ENCODE measurements at places on chromosomes 11 and 22.

GRCh38 chr11:112013497-112014164 is 11.6 kb upstream of the DLAT start:
- DNase-seq = no peak

DNA sequence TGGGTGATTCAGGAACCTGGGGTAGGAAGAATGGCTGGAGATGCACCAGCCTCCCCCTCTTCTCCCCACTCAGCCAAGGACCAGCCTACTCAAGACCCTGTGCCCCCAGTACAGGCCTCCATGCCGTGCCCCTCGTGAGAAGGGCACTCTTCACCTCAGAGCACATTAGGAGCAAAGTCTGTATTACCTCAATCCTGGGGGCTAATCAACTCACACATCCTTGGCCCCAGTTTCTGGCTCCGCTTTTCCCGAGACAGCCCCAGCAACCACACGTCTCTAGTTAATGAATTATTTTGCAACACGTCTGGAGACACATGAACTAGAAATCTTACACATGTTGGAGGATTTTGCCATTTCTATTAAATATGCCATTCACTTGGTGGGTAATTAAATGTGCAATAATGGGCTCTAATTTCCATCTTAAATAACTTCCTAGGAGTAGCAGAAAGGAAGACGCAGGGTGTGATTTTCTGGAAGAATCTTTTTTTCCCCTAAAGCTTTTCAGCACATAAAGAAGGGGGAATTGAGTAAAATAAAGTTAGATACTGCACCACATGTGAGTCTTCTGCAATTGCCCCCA is 63.0 kb downstream of the TMPRSS5 start:
- no peak for DNase-seq

DNA sequence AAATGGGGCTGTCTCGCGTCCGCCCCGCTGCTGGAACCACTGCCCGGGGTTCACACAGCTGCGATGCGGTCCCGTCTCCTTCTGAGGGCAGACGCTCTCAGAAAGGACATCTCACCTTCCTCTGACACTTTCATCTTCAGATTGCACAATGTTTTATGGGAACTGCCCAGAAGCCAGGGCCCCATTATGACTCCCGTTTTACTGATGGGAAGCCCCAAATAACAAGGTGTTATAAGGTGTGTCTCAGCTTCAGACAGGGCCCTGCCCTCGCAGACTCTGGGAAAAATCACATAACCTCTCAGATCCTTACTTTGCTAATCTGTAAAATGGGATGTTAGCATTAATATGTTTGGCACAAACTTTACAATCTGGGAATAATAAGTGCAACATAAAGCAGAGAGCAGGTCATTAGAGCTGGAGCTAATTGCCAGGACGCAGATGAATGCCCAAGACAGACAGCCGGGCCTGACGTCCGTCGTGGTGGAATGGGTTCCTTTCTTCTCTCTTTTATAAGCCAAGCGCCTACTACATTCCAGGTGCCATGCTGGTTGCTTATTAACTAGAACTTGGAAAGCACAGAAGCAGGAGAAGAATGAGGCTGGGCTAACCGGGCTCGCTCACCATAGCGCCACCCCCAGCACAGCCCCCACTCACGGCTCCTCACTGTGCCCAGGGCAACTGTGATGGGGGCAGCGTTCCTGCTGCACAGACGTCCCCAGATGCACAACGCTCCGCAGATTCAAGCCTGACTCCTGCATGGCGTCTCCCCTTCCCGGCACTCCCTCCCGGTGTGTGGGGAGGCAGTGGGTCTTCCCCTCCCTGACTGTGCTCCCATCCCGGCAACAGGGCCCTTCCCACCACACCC is 43.8 kb downstream of the TRMU start:
- DNase-seq = no peak

GRCh38 chr11:12222055-12222792 is 111.8 kb downstream of the MICAL2 start:
- DNase-seq = no peak

- DNase-seq = peak; percentile 28
Measured at GRCh38 chr22:45268167-45268957, 16.4 kb upstream of the UPK3A start.

DNA sequence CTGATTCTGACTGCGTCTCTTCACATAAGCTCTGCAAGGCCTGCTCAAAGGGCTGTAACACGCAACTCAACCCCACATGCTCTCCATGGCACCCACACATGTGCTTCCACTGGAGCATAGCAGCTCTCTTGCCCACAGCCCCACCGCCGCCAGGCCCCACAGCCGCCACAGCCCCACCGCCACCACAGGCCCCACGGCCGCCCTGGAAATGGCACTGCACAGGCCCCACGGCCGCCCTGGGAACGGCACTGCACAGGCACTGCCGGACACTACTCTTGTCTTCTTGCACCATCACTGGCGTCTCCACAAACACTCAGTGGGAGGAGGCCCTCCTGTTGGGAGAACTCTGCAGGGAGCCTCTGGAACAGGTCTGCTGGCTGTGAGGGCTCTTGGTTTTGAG is 8.6 kb downstream of the MOB2 start:
- no peak for DNase-seq

- no peak for DNase-seq
Measured at GRCh38 chr11:65781962-65782815, 1.4 kb upstream of the AP5B1 start.

- DNase-seq = peak; percentile 98
Measured at GRCh38 chr11:61971248-61972111, 4.0 kb upstream of the FTH1 start.

GRCh38 chr11:65781152-65781961 is 581 bp upstream of the AP5B1 start:
- DNase-seq = no peak

GRCh38 chr11:31690041-31690440 is 121.1 kb downstream of the PAX6 start:
- DNase-seq = no peak

GRCh38 chr22:49906071-49906798 is 12.0 kb downstream of the ALG12 start:
- DNase-seq = no peak

GRCh38 chr22:46674367-46674781 is 54.2 kb downstream of the GRAMD4 start:
- no peak for DNase-seq

DNA sequence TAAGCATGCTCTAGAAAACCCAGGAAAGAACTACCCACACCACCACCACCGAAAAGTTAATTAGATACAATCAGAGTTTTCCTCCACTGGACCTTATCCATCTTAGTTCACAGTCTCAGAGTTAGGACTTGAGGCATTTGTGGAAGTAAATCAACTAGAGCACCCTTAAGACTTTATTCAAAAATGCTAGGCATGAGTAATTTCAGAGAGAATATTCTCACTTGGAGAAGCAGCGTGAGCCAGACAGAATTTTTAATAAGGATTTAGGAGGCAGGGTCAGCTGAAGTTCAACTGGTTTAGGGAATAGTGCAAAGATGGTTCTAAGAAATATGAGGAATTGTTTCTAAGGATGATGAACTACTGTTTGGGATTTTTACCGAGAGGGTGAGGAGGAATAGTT is 1.2 kb upstream of the OLFML1 start:
- no peak for DNase-seq

GRCh38 chr11:132904607-132905006 is 627.7 kb downstream of the OPCML start:
- no peak for DNase-seq

- DNase-seq = no peak
Measured at GRCh38 chr11:31943056-31943780, 132.1 kb upstream of the PAX6 start.

GRCh38 chr11:61151545-61152252 is 9.5 kb downstream of the VPS37C start:
- no peak for DNase-seq

DNA sequence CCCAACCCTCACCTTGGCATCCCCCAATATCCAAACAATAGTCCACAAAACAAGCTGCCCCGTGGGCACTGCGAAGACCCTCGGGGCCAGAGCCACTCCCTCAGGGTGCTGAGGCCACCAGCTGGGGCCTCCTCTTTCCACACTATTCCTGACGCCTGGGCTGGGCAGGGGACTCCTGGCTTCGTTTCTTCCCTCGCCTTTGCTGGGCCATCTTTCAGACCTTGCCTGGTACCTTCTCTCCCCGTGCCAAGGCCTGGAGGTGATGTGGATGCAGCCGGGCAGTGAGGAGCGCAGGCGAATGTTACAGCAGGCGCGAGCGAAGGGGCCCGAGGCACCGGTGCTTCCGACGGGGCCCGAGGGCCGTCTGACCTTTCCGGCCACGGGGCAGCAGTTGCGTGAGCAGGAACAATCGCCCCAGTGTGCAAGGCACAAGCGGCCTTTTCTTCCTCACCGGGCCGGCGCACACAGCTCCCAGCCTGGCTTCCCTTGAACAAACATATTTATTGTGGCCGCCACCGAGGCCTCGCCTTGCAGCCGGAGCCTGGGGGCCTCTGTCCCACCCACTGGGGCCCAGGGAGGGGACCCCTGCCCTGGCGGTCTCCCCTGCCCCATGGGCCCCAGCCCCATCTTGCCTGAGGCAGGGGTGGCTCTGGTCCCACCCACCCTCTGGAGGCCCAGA is 32.6 kb upstream of the KCNQ1OT1 start:
- DNase-seq = no peak

DNA sequence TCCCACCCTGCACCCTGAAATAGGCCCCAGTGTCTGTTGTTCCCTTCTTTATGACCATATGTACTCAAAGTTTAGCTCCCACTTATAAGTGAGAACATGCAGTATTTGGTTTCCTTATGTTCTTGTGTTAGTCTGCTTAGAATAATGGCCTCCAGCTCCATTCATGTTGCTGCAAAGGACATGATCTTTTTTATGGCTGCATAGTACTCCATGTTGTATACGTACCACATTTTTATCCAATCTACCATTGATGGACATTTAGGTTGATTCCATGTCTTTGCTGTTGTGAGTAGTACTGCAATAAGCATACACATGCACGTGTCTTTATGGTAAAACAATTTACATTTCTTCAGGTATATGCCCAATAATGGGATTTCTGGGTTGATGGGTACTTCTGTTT is 59.4 kb upstream of the ANGPTL5 start:
- DNase-seq = no peak

DNA sequence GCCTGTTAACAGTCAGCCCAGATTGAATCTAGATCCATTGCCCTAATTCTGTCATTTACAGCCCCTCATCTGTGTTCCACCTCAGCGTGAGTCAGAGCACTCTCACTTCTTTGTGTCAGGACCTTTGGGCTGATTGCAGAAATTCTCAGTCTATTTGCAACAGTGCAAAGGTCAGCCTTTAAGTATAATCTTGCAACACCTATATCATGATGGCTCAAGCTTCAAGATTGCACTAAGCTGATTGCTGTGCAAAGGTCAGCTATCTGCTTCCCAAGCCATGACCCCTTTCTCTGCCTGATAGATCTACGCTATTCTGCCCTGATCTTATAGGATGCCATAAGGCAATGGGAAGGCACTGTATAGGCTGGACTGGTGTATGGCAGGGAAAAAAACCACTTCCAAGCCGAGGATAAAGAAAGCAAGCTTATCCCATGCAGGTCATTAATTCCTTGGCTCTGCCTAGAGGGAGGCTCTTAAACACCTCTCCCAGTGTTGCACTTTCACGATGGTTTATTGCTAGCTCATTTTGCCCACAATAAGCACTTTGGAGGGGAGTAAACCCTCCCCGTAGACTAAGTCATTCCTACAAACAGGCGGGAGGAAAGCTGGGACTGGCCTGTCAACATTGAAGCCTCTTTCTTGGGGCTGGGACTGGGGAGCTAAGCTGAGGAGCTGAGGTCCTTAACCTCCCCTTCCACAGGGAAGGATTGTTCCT is 100.6 kb downstream of the RRAS2 start:
- peak; percentile 78 for DNase-seq

DNA sequence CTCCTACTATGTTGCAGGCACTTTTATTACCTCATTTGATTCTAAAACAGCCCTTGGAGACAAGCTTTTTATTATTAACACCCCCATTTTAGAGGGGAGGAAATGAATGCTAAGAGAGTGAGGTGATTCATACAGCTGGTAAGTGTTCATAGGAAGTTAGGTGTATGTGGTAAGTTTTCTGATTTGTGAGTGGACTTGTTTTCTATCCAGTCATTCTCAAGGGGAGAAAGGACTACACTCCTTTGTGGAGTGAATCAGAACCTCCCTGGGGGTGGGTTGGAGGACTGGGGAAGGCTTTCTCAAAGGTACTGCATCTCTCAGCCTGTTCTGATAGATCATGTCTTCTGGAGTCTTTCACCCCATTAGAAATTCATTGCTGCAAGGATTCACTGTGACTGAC is 23.5 kb downstream of the PKNOX2 start:
- peak; percentile 32 for DNase-seq

GRCh38 chr22:46399251-46400024 is 63.9 kb downstream of the TRMU start:
- DNase-seq = no peak

GRCh38 chr11:67032830-67033551 is 10.1 kb downstream of the SYT12 start:
- DNase-seq = peak; percentile 91

- DNase-seq = no peak
Measured at GRCh38 chr22:38238519-38239071, 34.2 kb downstream of the TMEM184B start.

- peak; percentile 24 for DNase-seq
Measured at GRCh38 chr22:50481440-50482106, at the start of gene ADM2. TSS of gene ADM2 (plus strand) at chr22:50481543. CDS start at chr22:50481848, 305 bp downstream.

DNA sequence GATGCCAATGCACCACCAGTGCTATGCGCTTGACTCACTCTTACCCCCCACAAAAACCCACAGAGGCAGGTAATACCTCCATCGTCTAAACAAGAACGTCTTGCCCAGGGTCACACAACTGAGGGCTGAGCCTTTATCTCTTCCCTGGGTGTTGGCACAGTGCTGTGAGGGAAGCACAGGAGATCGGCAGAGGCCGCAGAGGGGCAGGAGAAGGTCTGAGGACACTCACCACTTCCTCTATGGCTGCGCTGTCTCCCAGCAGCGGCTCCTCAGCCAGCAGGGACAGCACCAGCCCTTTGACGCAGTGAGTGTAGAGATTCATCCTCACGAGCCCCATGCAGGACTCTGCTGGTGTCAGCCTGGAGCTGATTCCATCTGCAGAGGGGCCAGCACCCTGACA is 19.9 kb downstream of the HPS4 start:
- DNase-seq = no peak

- no peak for DNase-seq
Measured at GRCh38 chr11:65362966-65363365, 8.4 kb downstream of the TIGD3 start.

GRCh38 chr22:36757668-36758211 is 18.2 kb downstream of the IFT27 start:
- peak; percentile 75 for DNase-seq

GRCh38 chr22:29570912-29571549 is 9.9 kb downstream of the NIPSNAP1 start:
- no peak for DNase-seq

- no peak for DNase-seq
Measured at GRCh38 chr11:34147581-34147980, 42.2 kb downstream of the NAT10 start.

- DNase-seq = peak; percentile 90
Measured at GRCh38 chr11:107545101-107545514, 20.4 kb downstream of the ALKBH8 start.

Data from ELR (cell line).